ENCODE measurements at places on chromosomes 6 and 20.

- DNase-seq = no peak
Observed at GRCh38 chr20:51695574-51696303, 72.5 kb downstream of the ATP9A start.

DNA sequence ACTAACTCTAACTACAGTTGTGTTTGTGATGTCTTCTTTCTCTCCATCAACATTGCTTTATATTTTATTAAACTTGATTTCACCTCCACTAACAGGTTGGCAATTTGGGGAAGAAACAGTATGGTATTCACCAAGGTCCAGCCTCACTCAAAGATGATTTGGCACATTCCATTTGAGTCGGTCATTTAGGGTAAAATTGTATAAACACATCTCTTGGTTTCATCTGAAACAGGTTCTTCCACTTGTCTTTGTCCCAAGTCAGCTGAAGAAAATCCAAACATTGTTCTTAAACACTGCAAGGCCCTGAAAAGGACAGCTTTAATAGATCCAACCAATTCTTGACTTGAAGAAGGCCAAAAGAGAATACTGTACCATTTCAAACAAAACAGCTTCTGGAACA, 104.9 kb upstream of the NT5E start:
- no peak for DNase-seq

DNA sequence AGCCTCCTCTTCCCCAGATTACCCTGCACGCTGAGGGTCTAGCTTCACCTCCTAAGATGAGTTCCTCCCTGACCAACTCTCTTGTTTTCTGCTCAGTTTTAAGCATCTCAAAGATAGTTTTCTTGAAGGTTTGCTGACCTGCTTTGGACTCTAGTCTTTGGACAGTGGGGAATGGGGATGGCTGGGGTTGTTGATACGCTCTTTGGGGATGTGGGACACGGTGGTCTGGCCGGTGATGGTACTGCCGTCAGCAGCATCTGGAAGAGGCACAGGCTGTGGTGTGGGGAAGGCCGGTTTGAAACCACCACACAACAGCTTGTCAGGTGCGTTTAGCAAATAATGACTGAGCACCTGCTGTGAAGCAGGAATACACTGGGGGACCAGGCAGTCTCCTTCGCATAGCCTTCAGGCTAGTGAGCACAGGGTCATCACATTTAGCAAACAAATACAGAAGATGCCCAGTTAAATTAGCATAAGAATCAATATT, 94.1 kb downstream of the TMEM242 start:
- DNase-seq = no peak

- no peak for DNase-seq
Observed at GRCh38 chr20:23165307-23165750, 79.2 kb upstream of the CD93 start.

DNA sequence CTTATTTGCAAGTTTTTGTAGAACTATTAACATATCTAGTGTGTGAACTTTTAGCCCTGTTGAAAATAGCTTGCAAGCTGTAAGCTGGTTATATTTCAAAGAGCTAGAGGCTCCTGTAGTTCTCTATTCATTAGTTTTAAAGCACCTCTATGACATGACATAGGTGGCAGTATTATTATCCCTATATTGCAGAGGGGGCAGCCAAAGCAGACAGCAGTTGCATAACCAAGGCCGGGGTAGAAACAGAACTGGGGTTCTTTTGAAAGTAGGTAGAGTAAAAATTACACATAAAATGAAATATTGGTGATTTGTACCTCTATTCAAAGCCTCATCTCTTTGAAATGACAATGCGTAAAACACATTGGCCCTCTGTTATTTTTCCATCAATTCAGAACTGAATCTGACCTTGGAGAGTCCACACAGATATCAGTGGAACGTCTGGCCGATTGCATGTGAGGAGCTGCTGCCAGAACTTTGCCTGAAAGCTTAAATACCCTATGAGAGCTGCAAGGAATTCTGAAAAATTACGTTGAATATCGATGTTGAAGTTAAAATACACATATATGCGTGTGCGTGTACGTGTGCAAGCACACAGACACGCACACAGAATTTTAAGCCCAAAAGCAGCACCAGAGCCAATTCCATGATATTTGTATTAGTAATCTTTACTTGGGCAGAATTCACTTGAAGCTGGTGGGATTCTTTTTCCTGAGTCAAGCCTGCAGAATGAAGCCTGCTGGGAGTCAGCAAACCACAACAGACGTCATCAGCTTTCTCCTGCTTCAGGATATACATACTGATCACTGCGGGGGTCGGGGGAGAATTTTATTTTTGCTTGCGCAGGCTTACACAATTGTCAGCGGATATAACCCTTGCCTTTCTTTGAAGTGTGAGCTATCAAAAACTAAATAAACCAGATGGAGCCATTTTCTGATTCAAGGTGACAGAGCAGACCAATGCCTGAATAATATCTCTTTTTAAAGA, 163.2 kb downstream of the PDE7B start:
- no peak for DNase-seq

DNA sequence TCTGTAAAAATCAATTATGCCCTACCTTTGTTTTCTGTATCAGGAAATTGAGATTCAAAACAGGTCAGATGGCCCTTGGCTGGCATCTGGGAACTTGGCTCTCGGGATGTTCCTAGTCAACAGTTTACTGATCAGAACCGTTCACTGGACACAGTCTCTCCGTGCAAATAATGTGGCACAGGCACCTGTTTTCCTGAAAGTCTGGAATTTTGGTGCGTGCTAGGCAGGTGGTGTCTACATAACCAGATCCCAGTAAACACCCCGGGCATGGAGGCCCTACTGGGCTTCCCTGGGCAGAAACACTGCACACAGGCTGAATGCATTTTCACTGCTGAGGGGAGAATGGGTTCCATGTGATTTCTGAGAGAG, 7.5 kb downstream of the SNHG17 start:
- DNase-seq = no peak

- DNase-seq = no peak
Observed at GRCh38 chr20:51810155-51811041, 8.1 kb upstream of the SALL4 start.

DNA sequence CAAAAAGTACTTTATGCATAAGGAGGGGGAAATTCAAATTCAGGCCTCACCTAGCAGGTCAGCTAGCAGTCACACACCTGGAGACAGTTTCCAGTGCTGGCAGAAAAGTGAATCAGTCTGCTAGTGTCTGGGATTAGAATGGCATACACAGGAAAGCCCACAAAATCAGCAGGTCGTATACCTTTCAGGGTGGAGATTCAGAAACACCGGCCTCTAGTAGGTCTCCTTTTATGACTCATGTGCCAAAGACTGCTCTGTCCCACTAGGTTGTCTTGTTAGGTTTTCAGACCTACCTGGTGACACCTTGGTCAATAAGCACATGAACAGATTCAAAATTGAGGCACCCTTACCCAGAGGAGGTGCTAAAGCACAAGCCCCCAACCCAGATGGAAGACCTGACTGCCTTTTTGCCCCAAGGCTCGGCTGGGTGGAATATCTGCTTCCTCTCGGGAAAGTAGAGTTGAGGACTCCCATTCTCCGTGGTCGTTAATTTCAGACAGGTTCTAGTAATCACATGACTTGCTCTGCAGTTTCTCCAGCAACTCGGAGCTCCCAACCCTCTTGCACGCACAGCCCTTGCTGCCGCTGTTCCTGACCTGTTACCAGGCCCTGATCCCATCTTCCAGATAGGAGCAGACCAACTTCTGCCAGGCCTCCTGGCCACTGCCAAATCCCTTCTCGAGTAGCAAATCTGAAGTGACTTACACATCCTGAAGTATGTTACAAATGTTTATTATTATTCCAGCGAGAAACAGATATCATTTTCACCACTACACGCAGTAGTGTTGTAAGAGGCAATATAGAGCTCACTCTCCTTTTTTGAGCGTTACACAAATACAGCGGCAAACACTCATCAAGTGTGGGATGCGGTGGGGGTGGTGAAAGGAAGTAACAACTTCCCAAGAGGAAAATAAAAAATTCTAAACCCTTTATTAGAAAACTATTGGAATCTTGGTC, 46.6 kb downstream of the AGPAT4 start:
- DNase-seq = no peak

DNA sequence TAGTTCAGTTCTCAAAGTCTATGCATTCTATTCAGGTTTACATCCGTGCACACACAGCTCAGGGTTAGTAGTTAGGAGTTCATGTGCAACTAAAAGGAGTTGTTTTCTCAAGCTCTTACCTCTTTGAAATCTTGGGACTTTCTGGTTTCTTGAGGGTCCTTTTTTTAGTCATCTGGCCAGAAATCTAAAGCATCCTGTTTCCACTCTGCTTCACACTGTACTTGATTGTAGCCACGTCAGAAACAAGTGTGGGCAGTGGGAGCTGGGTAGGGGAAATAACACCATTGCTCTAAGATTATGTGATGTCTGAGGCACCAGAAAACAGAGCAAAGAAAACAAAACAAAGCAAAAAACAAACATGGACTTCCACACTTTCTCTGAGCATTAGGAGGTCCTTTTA, 58.3 kb downstream of the HDGFL1 start:
- no peak for DNase-seq

DNA sequence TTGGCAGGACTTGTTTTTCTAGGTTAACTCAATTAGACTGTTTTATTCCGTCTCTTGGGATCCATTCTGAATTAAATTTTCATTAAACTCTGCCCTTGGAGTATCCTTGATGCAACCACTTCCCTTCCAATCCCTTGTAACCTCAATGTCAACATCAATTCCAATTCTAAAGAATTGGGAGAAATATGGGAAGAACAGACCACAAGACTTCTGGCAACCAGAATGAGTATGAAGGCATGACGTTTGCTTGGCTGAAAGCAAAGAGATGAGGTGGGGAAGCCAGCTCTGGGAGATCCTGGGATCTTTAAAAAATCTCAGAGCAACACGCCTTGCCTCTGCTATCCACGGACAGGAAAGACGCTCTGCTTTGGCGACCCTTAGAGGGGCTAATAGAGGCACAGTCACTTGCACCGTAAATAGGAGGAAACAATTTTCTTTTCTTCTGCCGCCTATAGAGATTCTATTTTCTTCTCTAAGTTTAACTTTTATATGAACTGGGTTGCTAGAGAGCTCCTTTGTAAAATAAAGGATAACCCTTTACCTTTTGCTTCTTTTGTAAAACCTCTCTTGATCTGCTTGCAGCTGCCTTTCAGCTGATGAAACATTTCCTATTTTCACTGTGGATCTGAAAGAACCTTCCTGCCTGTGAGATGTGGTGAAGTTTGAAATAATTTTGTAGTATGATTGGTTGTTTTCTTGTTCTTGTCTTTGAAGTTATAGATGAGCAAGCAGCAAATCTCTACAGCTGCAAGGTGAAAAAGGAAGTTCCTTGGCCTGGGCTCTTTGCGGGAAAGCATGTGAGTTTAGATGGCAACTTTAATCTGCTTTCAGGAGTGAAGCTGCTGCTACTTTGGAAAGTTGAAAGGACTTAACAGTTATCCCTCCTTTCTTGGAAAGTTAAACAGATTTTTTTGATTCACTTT, at the start of gene ASIP:
Gene ASIP (plus strand): TSS at position 731 of the 923 bp plus-strand sequence. CDS start 18,952 bp downstream, outside the sequence.
- no peak for DNase-seq

- no peak for DNase-seq
Observed at GRCh38 chr6:45882671-45883070, 133.0 kb downstream of the CLIC5 start.

DNA sequence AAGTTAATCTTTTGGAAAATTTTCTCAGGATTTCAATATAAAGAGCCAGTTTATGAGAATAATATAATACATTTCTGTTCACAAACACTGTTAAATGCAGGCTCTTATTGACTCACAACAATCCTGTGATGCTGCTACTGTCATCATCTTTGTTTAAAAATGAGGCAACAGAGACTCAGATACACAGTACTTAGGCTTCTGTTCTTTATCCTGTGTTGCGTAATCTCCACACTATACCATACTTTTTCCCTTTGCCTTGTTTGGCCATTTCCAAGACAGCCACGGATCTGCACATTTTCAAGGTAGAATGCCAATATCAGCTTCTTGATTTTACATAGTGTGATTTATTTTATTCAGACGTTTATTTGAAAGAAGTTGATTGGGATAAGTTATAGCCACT, 699.0 kb upstream of the CITED2 start:
- DNase-seq = no peak

DNA sequence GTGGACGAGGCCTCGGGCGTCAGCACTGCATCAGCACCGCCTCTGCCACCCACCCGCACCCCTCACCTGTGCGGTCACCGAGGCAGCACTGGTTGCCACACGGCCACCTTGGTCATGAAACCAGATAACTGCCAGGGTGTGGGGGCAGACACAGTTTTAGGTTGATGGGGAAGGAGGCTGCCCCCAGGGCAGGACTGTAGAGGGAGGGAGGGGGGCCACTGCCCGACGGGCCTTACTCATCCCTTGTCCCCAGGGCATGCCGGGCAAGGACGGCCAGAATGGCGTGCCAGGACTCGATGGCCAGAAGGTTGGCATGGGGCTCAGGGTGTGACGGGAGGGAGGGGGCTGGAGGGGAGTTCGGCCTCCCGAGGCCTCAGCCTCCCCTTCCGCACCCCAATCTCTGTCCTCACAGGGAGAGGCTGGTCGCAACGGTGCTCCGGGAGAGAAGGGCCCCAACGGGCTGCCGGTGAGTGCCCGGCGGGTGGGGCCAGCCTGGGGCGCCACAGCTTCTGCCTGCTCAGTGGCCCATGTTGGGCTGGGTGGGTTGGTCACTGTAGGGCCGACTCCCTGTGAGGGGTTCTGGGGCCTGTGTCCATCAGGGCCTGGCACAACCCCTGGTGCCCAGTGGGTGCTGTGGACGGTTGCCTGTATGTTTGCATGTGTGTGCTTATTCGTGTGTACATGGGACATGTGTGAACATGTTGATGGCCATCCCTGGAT, 11.8 kb downstream of the COL9A3 start:
- DNase-seq = no peak

GRCh38 chr6:37068356-37069270, 63.2 kb downstream of the FGD2 start:
- no peak for DNase-seq

- DNase-seq = no peak
Observed at GRCh38 chr20:62624325-62624690, 18.0 kb upstream of the SLCO4A1 start.

DNA sequence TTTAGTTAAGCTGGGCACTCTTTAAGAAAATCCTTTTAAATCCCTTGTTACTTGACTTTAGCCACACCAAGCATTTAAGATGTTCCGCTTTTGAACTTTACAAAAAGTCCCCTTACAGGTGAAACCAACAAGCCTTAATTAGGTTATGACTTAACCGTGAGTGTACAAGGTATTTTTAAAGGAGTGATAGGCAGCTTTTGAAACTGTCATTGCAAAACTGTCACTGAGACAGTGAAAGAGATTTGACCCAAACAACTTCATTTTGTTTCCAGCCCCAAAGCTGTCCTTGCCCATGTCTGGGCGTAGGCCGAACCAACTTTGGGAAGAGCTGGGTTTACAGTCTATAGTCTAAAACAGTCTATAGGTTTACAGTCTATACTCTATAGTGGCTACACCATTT, 305.4 kb downstream of the FARS2 start:
- no peak for DNase-seq

DNA sequence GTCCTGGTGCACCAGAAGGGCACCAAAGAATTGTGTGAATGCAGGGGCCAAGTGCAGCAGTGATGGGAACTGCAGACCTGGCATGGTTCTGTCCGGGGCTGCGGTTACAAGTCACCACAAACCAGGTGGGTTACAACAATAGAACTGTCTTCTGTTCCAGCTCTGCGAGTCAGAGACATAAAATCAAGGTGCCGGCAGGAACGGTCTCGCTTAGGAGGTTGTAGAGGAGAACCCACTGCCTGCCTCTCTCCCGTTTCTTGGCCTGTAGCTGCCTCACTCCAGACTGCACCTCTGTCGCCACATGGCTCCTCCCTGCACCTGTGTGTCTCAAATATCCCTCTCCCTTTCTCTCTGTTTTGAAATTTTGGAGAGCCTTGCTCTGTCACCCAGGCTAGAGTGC, 143.3 kb downstream of the TAF4 start:
- no peak for DNase-seq
